ENCODE measurements at places on chromosomes 4 and X.

GRCh38 chrX:146707781-146708180 lies 101.8 kb upstream of the CXorf51B start:
- DNase-seq, result no peak

DNA sequence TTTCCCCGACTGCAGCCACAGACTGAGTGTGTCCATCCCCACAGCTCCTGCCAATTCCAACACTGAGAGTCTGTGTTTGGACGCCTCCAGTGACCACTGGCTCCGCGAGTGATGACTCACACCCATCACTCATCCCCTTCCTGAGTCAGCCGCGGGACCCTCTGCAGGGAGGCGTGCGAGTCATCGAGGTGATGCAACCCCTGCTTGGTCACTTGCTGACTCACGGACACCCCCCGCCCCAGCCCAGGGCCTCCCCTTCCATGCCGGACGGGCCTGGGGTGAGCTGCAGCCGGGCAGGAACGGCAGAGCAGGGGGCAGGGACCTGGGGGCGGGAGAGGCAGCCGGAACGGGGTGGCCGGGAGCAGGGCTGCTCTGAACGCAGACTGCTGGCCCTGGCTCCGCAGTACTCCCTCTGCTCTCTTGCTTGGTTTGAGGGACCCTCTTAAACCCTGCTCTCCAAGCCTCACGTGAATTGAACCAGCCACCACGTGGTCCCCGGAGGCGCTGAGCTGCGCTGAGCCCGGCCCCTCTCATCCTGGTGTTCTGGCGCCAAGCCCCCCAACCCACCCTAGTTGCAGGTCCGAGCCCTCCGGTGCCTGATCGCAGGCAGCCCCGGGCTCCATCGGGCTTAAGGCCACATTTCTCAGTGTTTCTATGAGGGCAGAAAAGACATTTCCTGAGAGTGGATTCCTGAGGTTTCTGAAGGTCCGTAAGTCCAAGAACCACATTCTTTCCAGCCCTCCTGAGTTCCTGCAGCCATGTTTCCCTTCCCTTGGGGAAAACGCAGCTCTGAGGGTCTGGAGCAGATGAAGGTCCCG lies 32.4 kb downstream of the FGFRL1 start:
- DNase-seq, result no peak

GRCh38 chr4:86847571-86847970 lies 1.6 kb downstream of the SLC10A6 start:
- no peak for DNase-seq

DNA sequence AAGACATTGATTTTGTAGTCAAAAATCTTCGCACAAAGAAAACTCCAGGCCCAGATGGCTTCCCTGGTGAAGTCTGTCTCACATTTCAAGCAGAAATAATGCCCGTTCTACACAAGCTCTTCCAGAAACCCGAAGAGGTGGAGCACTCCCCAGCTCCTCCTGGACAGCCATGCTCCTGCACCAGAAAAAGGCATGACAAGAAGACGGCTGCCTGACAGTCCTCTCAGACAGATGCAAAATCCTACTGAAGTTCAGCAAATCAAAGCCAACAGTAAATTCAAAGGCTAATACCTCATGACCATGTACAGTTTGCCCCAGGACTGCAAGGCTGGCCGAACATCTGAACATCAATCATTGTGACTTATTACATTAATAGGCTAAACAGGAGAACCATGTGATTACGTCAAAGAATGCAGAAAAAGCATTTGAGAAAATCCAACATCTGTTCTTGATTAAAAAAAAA lies 30.8 kb upstream of the MXD4 start:
- DNase-seq, result no peak

GRCh38 chr4:107824350-107825071 lies at the start of gene SGMS2:
SGMS2 (plus strand) TSS chr4:107824932; CDS start chr4:107895554, 70,622 bp downstream.
- DNase-seq, result peak; percentile 84

GRCh38 chr4:38696697-38697096 lies 32.7 kb downstream of the KLF3 start:
- DNase-seq, result no peak

All from activated effector memory CD4-positive, alpha-beta T cell treated with anti-CD3 and anti-CD28 coated beads, Interleukin-2, amount 50 U/mL, for 16 hours (primary cell).